ENCODE measurements at places on chromosomes 6 and 20.

DNA sequence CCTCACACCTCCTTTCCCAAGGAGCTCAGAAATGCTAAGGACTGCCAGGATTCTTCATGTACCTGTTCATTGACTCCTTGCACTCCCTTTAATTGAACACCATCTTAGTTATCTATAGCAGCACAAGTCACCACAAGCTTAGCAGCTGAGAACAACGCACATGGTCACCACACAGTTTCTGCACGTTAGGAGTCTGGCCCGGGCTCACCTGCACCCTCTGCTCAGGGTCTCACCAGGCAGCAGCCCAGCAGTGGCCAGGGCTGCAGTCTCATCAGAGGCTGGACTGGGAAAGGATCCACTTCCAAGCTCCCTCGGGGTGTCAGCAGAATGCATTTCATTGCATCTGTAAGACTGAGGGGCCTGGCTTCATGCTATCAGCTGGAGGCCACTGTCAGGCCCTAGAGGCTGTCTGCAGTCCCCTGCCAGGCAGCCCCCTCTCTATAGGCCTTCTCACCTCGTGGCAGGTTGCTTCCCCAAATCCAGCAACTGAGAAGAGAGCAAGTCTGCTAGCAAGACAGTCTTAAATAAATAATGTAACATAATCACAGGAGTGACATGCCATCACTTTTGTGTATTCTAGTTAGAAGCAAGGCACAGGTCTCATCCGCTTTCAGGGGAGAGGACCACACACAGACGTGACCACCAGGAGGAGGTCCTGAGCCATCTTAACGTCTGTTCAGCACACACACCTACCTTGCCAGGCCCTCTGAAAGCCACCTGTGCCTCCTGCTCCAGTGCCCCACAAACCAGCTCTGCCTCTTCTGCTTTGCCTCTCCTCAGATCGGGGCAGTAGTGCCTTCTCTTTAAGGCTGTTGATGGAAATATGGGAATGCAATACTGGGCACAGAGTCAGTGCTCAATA lies 165.2 kb upstream of the CST7 start:
- no peak for DNase-seq

- no peak for DNase-seq
Observed at GRCh38 chr6:14502551-14502950, 385.0 kb downstream of the CD83 start.

- no peak for DNase-seq
Observed at GRCh38 chr20:19696620-19697019, 61.4 kb upstream of the RIN2 start.

GRCh38 chr20:20480126-20480525 lies 112.2 kb downstream of the INSM1 start:
- DNase-seq: no peak

DNA sequence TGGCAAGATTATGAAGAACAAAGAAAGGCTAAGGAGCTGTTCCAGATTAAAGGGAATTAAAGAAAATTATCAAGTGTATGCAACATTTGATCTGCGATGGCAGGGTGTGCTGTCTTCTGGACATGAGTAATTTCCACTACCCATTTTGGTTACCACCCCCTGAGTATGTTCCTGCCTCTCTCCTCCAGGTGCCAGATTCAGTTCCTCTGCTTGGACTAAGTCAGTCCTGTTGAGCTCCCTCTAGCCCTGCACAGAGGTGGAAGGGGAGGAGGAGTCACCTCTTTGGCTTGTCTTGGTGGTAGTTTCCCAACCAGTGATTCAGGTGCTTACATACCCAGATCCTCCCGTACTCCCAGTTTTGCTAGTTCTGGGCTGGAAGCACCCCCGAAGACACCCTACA lies 22.2 kb upstream of the SNRPB2 start:
- no peak for DNase-seq

DNA sequence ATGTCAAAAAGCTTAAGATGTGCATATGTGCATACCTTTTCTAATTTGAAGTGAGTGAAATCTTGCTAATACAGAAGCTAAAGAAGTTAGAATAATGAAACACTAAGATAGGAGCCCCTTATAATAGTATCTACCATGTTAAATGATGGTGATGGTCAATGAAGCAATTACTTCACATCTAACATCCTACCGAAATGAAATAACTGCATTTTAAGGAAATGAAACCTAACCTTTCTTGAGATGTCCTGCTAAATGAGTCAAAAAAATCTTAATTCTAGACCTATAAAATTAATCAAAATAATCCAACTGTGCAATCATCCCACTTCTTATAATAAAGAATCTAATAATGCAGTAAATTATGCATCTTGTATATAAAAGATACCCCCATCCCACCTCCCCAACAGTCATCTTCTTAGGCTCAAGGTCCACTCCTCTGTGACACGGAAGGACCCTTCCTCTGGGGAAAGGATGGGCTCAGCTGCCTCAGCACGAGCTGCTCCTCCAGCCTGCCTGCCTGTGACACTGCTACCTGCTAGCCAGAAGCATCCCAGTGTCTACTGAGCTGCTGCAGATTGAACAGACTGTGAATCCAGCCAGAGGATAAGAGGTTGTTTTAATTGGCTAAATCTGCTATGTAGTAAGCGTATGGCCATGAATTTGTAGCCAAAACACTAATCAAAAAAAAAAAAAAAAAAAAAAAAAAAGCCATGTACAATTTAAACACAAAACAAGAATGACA lies 129.6 kb upstream of the BEND3 start:
- no peak for DNase-seq

GRCh38 chr6:165223736-165224135 lies 85.7 kb downstream of the C6orf118 start:
- DNase-seq: no peak

GRCh38 chr20:47782076-47782475 lies 3.2 kb downstream of the SULF2 start:
- no peak for DNase-seq

- DNase-seq: peak; percentile 73
Observed at GRCh38 chr20:62358171-62359042, 8.7 kb downstream of the LAMA5 start.

DNA sequence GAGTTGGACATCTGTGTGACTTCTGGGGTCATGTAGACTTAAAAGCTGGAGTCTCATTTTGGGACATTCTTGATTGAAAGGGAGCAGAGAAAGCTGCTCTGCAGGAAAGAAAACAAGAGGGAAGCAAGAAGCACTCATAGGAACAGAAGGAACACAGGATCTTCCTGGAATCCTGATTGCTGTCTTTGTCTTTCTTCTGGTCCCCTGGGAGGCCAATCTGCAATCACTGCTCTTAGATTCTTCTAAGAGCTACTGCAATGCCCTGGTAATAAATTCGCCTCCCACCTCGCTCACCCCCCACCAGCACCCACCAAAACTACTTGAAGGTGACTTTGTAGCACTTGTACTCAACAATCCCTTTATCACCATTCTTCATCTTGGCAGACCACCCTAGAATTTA lies 51.8 kb downstream of the SLC35B3 start:
- no peak for DNase-seq

- no peak for DNase-seq
Observed at GRCh38 chr6:107864226-107865127, 40.4 kb upstream of the SCML4 start.

- no peak for DNase-seq
Observed at GRCh38 chr6:147001621-147002020, 202.6 kb upstream of the STXBP5 start.

GRCh38 chr20:9739991-9740390 lies 98.9 kb downstream of the PAK5 start:
- no peak for DNase-seq

GRCh38 chr20:58459058-58459750 lies 56.0 kb downstream of the APCDD1L start:
- no peak for DNase-seq

GRCh38 chr20:59589086-59589684 lies 15.2 kb upstream of the PHACTR3 start:
- no peak for DNase-seq
